ENCODE measurements at places on chromosomes 6 and 20. TPM values are rescaled to one million over a fixed set of nuclear protein-coding genes. Genes with fewer than 3 reads are reported as not detected.

DNA sequence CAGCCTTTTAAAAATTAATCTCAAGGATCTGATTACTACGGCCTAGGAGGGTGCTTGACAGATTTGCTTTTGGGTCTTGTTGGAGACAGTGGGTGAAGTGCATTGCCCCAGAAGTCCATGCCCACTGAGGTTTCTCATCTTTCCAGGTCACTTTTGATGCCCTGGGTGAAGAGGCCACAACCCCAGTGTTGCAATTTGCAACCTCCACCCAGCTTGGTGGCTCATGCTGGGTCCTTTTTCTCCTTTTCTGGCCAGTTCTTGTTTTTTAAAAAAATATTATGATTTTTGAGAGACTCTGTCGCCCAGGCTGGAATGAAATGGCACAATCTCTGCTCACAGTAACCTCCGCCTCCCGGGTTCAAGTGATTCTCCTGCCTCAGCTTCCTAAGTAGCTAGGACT, 9.4 kb downstream of the STX11 start:
- DNase-seq: no peak

GRCh38 chr6:103750603-103751002, 1109.1 kb downstream of the HACE1 start:
- no peak for DNase-seq

- DNase-seq: no peak
Measured at GRCh38 chr6:72757048-72757447, 135.2 kb downstream of the KCNQ5 start.

DNA sequence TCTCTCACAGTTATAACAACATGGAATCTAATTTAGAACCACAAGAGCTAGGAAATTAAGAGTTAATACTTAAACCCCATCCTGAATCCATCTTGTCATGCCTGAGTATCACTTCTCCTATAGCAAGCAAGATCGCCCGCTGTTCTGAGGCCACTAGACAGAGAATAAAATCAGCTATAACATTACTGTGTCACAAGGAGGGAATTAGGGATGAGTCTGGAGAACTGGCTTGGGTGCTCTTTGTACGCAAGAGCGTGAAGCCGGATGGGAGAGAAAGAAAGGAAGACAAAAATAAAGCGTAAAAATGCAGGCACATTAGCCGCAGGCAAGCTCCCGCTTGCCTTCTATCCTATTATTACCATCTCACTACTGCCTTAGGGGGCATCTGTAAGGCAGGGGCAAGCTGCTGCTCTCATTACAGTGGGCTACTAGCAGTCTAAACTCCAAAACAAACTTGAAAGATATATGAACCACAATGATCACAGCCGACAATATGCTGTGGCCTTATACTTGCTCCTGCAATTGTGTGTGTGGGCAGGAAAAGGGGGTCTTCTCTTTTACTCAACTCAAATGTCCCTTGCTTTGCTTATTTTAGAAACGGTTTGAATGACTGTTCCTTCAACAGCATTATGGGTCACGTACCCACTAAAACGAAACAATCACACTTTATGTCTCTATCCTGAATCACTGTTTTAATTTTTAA, 81.9 kb downstream of the GJA10 start:
- no peak for DNase-seq

GRCh38 chr6:143757346-143757832, 79.6 kb downstream of the PHACTR2 start:
- no peak for DNase-seq

GRCh38 chr6:143498428-143498827, 13.1 kb downstream of the FUCA2 start:
- no peak for DNase-seq

DNA sequence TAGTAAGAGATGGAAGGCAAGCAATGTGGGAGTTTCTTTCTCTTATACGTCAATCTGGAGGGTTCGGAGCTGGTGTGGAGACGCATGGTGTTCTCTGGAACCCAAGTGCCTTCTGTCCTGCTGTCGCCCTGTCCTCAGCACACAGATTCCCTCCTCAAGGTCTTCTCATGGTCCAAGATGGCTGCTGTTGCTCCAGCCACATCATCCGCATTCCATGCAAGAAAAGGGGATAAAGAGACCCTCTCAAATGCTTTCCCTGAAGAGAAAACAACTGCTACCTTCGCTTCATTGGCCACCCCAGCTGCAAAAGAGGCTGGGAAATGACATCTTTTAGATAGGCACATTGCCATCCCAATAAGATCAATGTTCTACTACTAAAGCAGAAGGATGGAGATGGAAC, 151.2 kb downstream of the ANKRD60 start:
- no peak for DNase-seq

DNA sequence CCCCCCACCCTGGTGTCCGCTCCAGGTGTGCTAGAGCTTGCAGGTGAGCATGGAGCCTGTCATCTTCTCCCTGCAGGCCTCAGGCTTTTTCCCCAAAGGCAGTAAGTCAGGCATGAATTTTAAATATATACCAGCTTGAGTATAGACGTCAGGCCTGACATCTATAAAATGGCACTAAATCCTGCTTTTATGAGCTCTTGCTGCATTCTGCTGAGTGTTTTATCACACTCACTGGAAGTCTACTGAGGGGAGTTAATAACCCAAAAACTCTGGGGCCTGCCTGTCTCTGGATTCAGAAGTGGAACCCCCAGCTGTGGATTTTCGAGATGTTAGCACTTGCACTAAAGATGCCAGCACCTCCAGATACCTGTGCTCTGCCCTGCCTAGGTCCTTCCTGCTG, 133.4 kb upstream of the TOP1 start:
- DNase-seq: no peak

DNA sequence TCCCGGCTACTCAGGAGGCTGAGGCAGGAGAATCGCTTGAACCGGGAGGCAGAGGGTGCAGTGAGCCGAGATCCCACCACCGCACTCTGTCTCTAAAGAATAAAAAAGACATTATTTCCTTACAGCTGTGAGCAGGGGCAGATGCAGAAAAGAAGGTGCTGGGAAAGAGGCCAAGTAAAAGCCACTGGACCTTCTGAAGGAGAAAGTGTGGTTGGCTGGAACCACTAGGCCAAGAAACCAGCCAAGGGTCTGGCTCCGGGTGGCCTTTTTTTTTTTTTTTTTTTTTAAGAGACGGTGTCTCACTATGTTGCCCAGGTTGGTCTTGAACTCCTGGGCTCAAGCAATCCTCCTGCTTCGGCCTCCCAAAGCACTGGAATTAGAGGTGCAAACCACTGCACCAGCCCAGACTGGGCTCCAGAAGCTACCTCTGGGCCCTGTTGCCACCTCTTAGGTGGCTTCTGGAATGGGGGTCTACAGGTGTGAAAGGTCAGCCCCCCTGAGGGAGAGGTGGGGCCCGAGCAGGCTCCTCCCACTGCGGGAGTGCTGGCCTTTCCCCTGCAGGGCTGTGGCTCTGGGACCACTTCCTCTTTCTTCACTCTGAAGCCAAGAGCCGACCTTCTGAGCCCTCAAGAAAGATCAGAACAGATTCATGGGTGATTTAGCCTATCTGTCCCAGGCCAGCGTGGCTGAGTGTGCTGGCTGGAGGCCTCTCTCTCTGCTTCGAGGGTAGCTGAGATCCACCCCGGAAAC, at the start of gene FGD2:
Gene FGD2 (plus strand): TSS at position 595 of the 750 bp plus-strand sequence. CDS start 163 bp downstream, outside the sequence.
- no peak for DNase-seq

- DNase-seq: no peak
Measured at GRCh38 chr6:157959451-157960227, 22.0 kb upstream of the SYNJ2 start.

- DNase-seq: peak; percentile 36
Measured at GRCh38 chr6:141463237-141463977, 669.3 kb upstream of the GJE1 start.

GRCh38 chr20:51768759-51769517, 748 bp upstream of the ATP9A start:
- no peak for DNase-seq

DNA sequence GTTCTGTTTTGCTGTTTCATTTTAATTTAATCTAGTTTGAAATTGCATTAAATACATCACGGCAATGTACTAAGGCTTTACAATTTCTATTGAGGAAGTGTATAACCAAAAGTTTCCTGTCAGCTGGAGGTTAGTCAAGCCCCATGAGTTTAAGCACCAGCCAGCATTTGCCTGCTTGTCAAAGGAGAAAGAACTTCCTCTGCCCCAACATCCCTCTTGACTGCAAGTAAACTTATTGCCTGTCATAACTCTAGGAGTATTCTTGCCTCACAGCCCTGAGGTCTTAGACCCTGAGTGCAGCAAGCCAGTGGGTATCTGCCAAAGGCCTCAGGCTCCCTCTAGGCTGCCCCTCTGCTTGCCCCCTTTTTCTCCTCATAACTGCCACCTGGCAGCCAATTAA, 106.7 kb upstream of the INSM1 start:
- no peak for DNase-seq

DNA sequence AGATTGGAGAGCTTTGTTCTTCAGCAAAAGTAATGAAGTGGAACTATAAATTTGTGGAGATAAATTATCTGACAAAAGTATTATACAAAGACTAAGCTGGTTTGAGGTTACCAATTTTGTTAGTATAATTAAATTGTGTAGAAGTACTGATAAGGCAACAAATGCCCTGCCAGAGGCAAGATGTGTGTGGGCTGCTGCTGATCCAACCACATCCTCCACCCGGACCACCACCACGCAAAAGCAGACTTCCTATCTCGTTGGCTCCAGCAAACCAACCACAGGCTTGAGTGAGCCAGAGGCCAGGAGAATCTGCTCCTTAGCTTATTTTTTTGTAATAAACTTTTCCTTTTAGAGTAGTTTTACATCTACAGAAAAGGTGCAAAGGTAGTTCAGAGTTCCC, 1.1 kb upstream of the MYLK4 start:
- no peak for DNase-seq

DNA sequence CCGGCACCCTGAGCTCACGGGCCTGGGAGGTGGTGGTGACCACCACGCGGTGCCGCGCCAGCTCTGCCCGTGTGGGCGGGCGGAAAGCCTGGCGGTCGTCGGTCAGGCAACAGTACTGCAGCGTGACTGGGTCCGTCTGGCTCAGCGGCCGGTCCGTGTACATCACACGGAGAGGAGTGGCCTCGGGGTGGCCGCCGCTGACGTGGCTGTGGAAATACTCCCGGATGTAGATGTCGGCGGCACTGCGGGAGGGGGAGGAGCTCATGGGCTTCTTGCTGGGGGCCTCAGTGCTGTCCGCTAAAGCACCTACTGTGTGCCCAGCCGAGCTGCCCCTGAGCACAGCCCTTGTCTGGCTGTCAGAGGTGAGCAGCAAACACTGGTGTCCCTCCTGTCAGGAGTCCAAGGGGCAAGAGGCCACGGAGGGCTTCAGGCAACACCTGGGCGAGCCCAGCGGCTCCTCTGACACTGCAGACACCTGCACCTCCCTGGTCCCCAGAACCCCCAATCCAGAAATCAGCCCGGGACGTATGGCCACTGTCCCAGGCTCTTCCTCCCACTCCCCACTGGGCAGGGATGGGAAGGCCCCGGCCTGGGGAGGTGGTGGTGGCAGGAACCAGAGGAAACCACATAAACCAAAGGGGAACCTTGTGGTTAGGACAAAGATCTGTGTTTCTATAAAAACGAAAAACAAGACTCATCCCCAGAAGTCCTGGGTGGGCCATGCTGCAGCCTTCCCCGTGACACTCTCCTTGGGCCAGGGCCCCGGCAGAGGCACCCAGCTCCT, 6.5 kb downstream of the HELZ2 start:
- no peak for DNase-seq

Gene SLX4IP
- 0.71 TPM for polyA plus RNA-seq

Gene AIF1
- 18.2 TPM for polyA plus RNA-seq

Gene ADGRF5
- 44.7 TPM for polyA plus RNA-seq

Gene TRIM40
- not detected for polyA plus RNA-seq

Gene FABP7
- polyA plus RNA-seq: not detected

Gene EGFL8
- polyA plus RNA-seq: 6.7 TPM

Gene CD2AP
- 10.8 TPM for polyA plus RNA-seq

Gene TCF21
- 8.0 TPM for polyA plus RNA-seq

Measured in heart right ventricle (tissue), 16 donors.